Ascending aorta (tissue), 2 donors: ENCODE measurements at places on chromosomes 3 and 15. TPM values are rescaled to one million over a fixed set of nuclear protein-coding genes. Genes with fewer than 3 reads are reported as not detected.
A peak's percentile ranks its signal among the peaks of the same experiment; 100 is the strongest.

- no peak overlapping the region for H3K4me3 ChIP-seq
- peak overlapping the region; percentile 78 for H3K27ac ChIP-seq
- no peaks in the 10 kb centered on the region for H3K36me3 ChIP-seq
- H3K4me1 ChIP-seq = peaks cover 17% of the 10 kb centered on the region
- peak; percentile 65 for DNase-seq
Observed at GRCh38 chr3:149339931-149340309, 6.5 kb upstream of the TM4SF18 start.

- H3K27me3 ChIP-seq = no peaks in the 10 kb centered on the region
- peaks cover 10% of the 10 kb centered on the region for H3K4me1 ChIP-seq
- no peak overlapping the region for H3K4me3 ChIP-seq
- no peak overlapping the region for H3K27ac ChIP-seq
- DNase-seq = no peak
- no peaks in the 10 kb centered on the region for H3K36me3 ChIP-seq
Observed at GRCh38 chr3:24832891-24833290, 338.2 kb upstream of the THRB start.

- no peak for DNase-seq
- H3K4me1 ChIP-seq = no peaks in the 10 kb centered on the region
- H3K4me3 ChIP-seq = no peak overlapping the region
- no peaks in the 10 kb centered on the region for H3K36me3 ChIP-seq
- no peaks in the 10 kb centered on the region for H3K27me3 ChIP-seq
Observed at GRCh38 chr15:67980773-67981685, 73.1 kb upstream of the PIAS1 start.

DNA sequence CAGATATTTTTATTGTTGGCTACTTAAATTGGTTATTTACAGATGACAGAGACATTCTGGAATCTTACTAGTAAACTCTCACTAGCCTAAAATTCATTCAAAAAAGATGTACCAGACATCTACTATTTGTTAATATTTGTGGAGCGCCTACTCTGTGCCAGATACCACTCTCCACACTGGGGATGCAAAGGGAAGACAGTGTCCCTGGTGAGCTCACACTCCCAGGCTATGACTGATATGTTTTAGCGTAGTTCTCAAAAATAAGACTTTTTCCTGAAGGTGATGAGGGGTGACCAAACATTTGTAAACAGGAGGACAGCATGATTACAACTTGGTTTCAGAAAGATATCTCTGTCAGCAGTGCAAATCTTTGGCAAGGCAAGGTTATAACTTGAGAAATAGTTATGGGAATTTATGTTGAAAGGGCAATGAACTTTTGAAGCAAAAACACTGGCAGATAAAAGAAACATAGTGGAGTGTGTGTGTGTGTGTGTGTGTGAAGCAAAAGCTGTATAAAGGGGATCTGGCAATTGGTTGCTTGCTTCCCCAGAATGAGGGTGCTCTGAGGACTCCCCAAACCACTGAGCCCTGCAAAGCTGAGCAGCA is 51.2 kb downstream of the HACD2 start:
- DNase-seq = no peak
- H3K27ac ChIP-seq = no peak overlapping the region
- H3K36me3 ChIP-seq = no peaks in the 10 kb centered on the region
- no peaks in the 10 kb centered on the region for H3K4me1 ChIP-seq

DNA sequence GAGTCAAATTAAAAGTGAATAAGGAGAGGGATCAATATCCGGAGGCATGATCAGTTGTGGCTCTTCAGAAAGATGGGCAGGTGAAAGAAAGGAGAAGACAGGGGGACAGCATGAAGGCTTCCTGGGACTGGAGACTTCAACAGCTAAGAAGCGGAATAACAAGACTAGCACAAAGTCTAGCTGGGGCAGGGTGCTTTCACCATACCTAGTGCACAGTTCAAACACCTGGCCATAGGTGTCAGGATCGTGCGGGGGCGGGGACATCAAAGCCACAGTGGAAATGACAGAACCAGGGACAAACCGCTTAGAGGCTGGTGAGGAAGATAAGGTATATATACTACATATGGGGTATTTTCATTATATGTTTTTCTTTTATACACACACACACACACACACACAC is 66.2 kb upstream of the FOXP1 start:
- no peaks in the 10 kb centered on the region for H3K27me3 ChIP-seq
- no peak overlapping the region for H3K27ac ChIP-seq
- H3K36me3 ChIP-seq = no peaks in the 10 kb centered on the region
- H3K4me1 ChIP-seq = no peaks in the 10 kb centered on the region
- no peak for DNase-seq

DNA sequence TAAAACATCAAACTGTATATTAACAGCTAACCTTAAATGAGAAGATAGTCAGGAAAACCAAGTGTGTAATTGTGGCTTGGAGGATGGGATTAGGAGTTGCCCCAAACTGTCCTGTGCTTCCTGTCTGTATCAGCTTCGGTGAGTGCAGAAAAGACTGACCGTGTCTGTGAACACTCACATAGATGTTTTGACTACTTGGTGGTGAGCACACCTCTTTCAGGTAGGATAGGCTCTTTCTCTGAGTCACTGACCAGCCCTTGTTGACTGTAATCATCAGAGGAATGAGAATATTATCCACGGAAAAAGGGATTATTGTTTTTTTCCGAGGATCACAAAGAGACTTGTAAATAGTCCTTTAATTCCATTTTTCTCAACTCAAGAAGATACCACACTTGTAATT is 51.5 kb downstream of the GMNC start:
- H3K4me3 ChIP-seq = no peak overlapping the region
- no peaks in the 10 kb centered on the region for H3K27me3 ChIP-seq
- H3K36me3 ChIP-seq = no peaks in the 10 kb centered on the region
- no peak overlapping the region for H3K27ac ChIP-seq
- no peak for DNase-seq
- H3K4me1 ChIP-seq = no peaks in the 10 kb centered on the region

GRCh38 chr15:80072285-80072994 is 13.0 kb downstream of the ZFAND6 start:
- no peaks in the 10 kb centered on the region for H3K4me1 ChIP-seq
- H3K27ac ChIP-seq = no peak overlapping the region
- H3K4me3 ChIP-seq = peak overlapping the region; percentile 43
- no peaks in the 10 kb centered on the region for H3K27me3 ChIP-seq
- no peaks in the 10 kb centered on the region for H3K36me3 ChIP-seq
- no peak for DNase-seq

- H3K36me3 ChIP-seq = no peaks in the 10 kb centered on the region
- no peak for DNase-seq
- H3K4me3 ChIP-seq = no peak overlapping the region
- H3K27me3 ChIP-seq = no peaks in the 10 kb centered on the region
- H3K27ac ChIP-seq = no peak overlapping the region
Observed at GRCh38 chr3:148150141-148150540, 547.6 kb upstream of the AGTR1 start.

DNA sequence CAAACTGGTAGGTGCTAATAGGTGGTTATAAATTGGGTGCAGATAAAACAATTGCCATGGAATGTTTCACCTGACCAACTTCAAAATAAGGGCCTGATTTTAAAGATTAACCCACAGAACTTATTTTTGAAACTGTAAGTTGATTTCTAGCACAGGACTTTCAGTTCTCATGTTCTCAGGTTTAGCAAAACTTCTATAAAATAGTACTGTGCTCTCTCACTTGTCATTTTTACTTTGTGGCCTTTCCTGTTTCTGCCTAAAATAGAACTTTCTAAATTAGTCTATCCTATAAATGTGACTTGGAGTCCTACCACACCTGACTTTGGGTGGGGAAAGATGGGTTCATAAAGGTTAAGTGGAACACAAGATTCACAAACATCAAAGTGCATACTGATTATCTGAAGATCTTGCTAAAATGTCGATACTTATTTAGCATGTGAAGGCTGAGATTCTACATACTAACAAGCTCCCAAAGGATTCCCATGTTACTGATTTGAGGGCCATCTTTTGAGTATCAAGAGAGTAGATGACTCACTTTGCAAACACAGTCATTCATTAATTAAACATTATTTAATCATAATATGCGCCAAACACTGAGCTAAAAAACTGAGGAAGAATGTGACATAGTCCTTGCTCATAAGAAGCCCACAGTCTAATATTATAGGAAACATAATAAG is 38.6 kb downstream of the BTLA start:
- no peaks in the 10 kb centered on the region for H3K36me3 ChIP-seq
- no peak for DNase-seq
- no peaks in the 10 kb centered on the region for H3K4me1 ChIP-seq
- H3K27ac ChIP-seq = peak overlapping the region; percentile 41
- H3K4me3 ChIP-seq = no peak overlapping the region
- H3K27me3 ChIP-seq = no peaks in the 10 kb centered on the region

- no peaks in the 10 kb centered on the region for H3K27me3 ChIP-seq
- no peak for DNase-seq
- no peak overlapping the region for H3K4me3 ChIP-seq
- no peaks in the 10 kb centered on the region for H3K4me1 ChIP-seq
- no peaks in the 10 kb centered on the region for H3K36me3 ChIP-seq
- H3K27ac ChIP-seq = no peak overlapping the region
Observed at GRCh38 chr3:103184772-103185171, 750.0 kb downstream of the ZPLD1 start.

GRCh38 chr15:92158426-92158825 is 235.3 kb upstream of the ST8SIA2 start:
- no peaks in the 10 kb centered on the region for H3K27me3 ChIP-seq
- no peak overlapping the region for H3K27ac ChIP-seq
- H3K36me3 ChIP-seq = peaks cover 26% of the 10 kb centered on the region
- DNase-seq = no peak
- H3K4me3 ChIP-seq = no peak overlapping the region
- no peaks in the 10 kb centered on the region for H3K4me1 ChIP-seq

DNA sequence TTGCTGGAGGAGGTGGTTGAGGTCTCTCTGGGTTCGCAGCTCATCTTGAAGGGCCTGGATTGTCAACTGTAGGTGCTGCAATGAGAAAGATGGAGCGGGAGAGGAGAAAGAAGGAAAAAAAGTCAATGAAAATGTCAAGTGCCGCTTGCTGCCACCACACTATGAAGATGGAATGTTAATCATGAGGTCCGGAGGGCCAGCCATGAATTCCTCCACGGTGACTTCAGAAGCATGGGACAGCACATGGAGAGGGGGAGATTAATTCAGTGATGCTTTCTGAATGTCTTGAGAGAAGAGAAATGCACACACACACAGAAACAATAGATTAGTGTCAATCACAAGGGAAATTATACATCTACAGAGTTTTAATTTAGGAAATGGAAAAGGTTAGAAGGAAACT is 171.9 kb downstream of the ERC2 start:
- no peaks in the 10 kb centered on the region for H3K27me3 ChIP-seq
- H3K27ac ChIP-seq = no peak overlapping the region
- H3K4me3 ChIP-seq = no peak overlapping the region
- H3K36me3 ChIP-seq = no peaks in the 10 kb centered on the region
- no peaks in the 10 kb centered on the region for H3K4me1 ChIP-seq

- H3K27ac ChIP-seq = no peak overlapping the region
- no peaks in the 10 kb centered on the region for H3K27me3 ChIP-seq
- no peaks in the 10 kb centered on the region for H3K36me3 ChIP-seq
- no peak overlapping the region for H3K4me3 ChIP-seq
- no peak for DNase-seq
Observed at GRCh38 chr3:175047786-175048185, 188.7 kb downstream of the NAALADL2 start.

DNA sequence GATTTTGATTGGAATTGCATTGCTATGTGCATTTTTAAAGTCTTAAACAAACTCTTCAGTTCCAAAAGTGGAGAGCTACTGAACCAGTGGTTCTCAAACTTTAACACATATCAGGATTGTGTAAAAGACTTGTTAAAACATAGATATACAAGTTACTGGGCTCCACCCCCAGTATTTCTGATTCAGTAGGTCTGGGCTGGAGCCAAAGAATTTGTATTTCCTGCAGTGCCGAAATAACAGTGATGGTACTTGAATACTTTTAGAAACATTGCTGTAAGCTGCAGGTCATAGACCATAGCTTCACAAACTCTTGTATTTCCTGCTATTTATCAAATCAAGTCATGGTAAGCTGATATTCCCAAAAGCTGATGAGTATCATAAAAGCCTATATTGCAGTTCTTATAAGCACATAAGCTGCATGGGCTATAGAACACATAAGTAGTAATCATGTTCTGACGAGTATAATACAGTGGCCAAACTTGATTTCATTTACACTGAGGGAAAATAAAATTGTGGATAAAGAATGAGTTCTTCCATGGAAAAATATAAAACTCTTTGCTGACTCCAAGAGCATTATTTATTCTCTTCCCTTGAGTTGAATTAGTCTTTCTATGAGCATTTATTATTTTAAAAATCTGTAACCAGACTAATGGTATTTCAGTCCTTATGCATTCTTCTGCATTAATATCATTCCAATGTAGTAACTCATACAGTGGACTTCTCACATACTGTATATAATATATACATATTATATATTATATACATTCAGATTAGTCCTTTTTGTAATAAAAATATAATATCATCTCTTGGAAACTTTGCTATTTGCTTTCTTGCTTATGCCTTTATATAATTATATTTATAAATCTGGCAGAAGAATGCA is 550.5 kb upstream of the AGTR1 start:
- no peak for DNase-seq
- H3K27ac ChIP-seq = no peak overlapping the region
- H3K4me3 ChIP-seq = no peak overlapping the region
- H3K36me3 ChIP-seq = no peaks in the 10 kb centered on the region

DNA sequence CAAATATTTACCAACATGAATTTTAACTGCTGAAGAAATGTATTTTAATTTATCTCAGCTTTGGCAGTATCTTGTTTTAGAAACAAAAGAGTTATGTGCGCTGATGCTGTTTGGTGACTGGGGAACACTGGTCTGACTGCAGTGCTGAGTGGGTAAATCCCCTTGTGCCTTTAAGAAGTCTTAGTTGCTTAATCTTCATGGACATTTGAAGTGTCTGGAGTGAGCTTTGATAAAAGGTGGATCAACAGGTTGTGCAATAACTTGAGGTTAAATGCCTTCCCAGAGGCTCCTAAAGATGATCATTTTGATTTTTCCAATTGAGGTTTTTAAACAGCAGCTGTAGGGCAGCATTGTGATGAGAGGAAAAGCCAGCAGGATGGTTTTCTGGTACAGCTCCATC is 68.7 kb downstream of the TP63 start:
- H3K4me1 ChIP-seq = no peaks in the 10 kb centered on the region
- H3K36me3 ChIP-seq = no peaks in the 10 kb centered on the region
- no peak overlapping the region for H3K4me3 ChIP-seq
- no peak overlapping the region for H3K27ac ChIP-seq
- DNase-seq = no peak

Gene KNL1
- total RNA-seq = not detected

Gene FRG2C
- total RNA-seq = not detected
